ENCODE measurements at places on chromosomes 5 and 9.
A peak's percentile ranks its signal among the peaks of the same experiment; 100 is the strongest.

DNA sequence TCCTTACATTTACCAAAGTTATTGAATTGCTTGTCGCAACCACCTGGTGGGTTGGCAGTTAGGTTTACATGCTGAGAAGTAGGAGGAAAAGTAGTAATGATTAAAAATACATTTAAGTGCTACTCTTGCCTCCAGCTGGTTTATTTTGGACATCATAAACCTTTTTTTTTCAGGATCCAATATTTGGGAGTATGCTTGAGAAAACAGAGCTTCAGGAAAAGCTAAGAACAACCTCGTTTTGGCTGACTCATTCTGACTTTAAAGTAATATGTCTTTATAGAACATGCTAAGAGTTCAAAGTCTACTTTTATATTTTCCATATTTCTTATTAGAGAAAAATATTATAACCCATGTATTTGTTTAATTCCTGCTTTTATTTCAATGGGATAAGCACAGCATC, 41.7 kb upstream of the BNC2 start:
- DNase-seq: no peak

- DNase-seq: no peak
Measured at GRCh38 chr5:5986492-5987178, 391.7 kb downstream of the MED10 start.

GRCh38 chr9:128340691-128341434, 536 bp downstream of the SLC27A4 start:
- DNase-seq: no peak

- no peak for DNase-seq
Measured at GRCh38 chr5:2653991-2654390, 97.5 kb downstream of the IRX2 start.

GRCh38 chr9:2396622-2397285, 224.8 kb upstream of the VLDLR start:
- no peak for DNase-seq

GRCh38 chr5:54881286-54882005, 103.9 kb downstream of the ESM1 start:
- no peak for DNase-seq

GRCh38 chr5:72760259-72760658, 56.2 kb upstream of the TNPO1 start:
- no peak for DNase-seq

GRCh38 chr9:6090277-6091210, 75.1 kb upstream of the RANBP6 start:
- no peak for DNase-seq

GRCh38 chr5:170537451-170538095, 33.8 kb downstream of the KCNIP1 start:
- no peak for DNase-seq

DNA sequence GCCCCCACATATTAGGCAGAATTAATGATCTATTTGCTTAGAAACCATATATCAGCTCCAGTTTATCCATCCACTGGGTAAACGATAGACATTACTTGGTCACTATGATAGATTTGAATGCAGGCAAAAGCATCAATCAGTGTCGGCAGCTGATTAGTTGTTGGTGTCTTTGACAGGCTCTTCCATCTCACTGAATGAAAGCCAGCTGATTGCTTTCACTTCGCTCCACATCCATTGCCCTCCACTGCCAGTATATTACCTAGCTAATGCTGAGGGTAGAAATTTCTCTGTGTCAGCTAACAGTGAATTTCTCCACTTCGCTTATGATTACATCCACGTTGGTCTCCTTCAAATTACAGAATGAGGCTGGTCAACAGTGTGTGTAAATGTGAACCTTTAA, 821.3 kb upstream of the TYRP1 start:
- no peak for DNase-seq

GRCh38 chr9:84300271-84300670, 40.3 kb downstream of the SLC28A3 start:
- no peak for DNase-seq

DNA sequence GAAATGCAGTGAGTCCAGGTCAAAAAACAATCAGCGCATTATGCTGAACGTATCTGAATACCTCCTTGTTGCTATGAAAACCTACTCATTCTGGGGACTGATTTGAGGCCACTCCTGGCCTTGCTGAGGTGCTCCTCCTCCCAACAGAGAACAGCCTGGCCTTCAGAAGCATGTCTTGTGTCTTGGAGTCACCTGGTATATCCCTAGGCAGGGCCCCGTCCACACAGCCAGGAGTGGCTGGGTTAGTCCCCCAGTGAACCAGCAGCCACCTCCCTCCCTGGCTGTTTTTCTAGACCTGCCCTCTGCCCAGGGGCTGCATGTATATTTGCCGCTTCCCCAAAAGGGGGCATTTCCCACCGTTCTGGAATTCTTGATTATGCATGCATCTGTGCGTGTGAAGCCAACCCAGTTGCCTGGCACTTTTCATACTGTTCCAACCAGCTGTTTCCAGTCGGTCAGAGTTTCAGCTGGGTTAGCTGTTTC, 99.2 kb upstream of the SPATA31C2 start:
- no peak for DNase-seq

DNA sequence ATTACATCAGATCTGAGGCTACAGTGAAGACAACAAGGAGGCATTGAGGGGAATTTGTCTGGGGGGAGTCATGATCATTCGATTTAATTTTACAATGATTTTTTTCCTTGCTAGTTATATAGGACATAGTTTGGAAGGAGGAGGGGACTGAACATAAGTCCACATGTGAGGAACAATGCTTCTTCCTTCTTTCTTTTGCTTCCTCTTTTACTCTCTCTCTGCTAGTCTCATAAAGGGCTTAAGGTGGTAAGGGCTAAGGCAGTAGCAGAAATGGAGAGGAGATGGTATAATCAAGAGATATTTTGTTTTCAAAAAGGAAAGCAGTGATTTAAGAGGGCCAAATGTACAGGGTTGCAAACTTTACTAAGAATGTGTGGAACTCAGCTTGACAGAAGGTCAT, 64.3 kb downstream of the GRIN3A start:
- DNase-seq: no peak

DNA sequence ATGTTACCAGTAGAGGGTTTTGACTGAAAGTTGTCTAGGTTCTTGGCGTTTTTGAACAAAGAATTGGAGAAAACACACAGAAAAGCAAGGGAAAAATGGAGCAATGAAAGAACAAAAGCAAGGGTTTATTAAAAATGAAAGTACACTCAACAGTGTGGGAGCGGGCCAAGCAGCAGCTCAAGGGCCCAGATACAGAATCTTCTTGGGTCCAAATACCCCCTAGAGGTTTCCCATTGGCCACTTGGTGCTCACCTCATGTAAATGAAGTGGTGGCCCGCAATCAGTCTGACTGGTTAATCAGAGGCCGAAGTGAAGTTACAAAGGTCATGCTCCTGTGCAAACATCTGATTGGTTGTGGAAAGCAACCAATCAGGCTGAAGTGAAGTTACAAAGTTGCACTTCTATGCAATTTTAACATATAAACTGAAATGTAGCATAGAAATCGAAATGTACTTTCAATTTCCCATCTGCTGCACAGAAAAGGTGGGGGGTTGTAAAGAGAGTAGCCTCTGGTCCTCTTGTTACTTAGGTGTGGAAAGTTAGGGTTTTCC, 1.9 kb upstream of the GM2A start:
- no peak for DNase-seq

- peak; percentile 76 for DNase-seq
Measured at GRCh38 chr9:94554439-94555331, at the start of gene PCAT7. Gene PCAT7 (plus strand): TSS chr9:94555083.

GRCh38 chr9:84874596-84874995, 205.1 kb downstream of the NTRK2 start:
- no peak for DNase-seq

DNA sequence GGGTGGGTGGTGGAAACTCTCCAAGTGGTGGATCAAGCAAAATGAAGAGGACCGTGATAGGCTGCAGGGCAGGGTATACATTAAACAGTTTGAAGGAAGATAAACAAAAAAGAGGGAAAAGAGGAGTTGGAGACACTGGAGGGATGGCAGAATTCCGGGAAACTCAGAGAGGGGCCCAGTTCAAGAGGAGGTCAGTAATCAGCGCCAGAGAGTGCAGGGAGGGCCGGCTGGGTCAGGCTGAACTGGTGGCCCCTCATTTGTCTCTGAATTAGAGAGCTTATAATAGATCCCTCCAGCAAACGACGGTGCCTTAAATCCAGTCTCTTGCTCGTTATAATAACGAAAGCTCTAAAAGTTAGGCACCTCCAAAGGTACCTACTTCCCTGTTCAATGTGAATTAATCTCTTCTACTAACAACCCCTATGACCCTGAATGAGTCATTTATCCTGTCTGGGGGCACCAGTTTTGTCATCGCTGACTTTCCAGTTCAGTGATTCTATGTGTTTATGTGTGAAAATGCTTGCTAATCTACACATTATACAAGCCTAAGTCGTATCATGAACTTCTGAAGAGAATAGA, 2.4 kb upstream of the ZSWIM6 start:
- DNase-seq: no peak

DNA sequence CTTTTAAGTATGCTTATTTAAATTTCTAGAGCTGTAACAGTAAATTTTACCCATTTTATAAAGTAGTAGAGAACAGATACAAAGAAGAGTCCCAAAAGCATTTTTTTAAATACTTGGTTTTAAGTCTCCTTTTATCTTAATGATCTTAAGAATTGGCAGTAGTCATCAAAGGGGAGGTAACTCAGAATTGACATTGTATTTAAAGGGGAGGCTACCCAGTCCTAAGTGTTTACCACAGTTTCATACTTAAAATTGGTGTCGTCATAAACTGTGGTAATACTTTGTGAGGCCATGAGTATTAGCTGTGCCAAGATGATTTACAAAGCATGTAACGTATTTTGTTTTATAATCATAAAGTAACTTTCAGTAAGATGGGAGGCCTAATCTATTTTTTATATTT, 14.8 kb downstream of the SLC25A46 start:
- no peak for DNase-seq

- no peak for DNase-seq
Measured at GRCh38 chr5:38695021-38695958, 138.8 kb upstream of the LIFR start.

- DNase-seq: peak; percentile 6
Measured at GRCh38 chr5:87650284-87650683, 237.6 kb upstream of the CCNH start.

GRCh38 chr5:69206528-69207190, 17.3 kb downstream of the CENPH start:
- no peak for DNase-seq

GRCh38 chr5:66415208-66415607, 181.0 kb upstream of the MAST4 start:
- DNase-seq: no peak

GRCh38 chr9:136962701-136963248, 10.7 kb downstream of the LCN12 start:
- DNase-seq: no peak

DNA sequence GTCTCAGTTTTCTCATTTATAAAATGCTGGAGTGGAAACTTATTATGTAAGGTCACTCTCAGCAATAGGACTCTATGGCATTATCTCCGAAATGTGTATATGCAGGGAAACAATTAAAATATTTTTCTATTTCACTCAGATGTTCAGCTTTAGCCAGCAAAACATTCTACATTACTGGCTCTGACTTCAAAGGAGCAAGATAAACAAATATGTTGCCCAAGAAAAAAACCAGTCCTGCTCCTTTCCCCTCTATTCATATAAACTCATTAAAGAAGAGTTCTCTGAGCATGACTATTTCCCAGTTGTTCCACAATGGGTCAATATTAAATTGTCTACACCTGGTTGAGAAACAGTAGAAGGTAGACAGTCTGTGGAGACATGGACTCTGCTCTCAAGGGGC, 155.0 kb downstream of the NPR3 start:
- DNase-seq: no peak
